ENCODE measurements at places on chromosomes 7 and 10.
A peak's percentile ranks its signal among the peaks of the same experiment; 100 is the strongest.

- DNase-seq = no peak
Measured at GRCh38 chr10:31622978-31623377, 304.0 kb downstream of the ZEB1 start.

- DNase-seq = no peak
Measured at GRCh38 chr10:14543904-14544210, 213.1 kb upstream of the FRMD4A start.

DNA sequence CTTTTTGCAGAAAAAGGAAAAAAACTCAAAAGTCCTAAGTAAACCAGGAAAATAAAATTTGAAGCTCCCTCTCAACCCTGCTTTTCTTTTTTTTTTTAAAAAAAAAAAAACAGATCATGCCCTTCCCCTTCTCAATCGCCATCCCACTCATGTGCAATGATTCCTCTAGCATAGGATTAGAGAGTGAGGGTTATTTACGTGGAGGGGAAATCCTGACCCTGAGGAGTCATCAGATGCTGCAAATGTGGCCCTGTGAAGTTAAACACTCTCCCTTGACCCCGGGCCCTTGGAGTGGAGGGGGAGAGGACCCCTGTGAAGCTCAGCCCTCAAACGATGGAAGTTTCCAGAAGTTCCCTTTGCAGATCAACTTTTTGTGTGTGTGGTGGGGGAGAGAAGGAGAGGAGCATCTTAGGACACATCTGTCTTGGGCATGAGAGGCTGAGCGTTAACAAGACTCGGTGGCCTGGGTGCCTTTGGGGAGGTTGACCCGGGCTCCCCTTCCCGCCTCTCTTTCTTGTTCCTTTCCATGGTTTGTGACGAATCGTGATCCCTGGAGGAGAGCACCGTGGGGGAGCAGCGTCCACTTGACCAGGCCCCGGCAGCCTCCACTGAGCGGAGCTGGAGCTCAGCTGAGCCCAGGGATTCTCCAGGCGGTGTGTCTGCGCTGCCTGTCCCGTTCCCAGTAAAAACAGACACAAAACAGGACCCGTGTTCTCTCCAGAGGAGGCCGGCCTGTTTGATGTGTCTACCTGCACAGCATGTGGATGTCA, 1.5 kb upstream of the SHH start:
- DNase-seq = no peak

DNA sequence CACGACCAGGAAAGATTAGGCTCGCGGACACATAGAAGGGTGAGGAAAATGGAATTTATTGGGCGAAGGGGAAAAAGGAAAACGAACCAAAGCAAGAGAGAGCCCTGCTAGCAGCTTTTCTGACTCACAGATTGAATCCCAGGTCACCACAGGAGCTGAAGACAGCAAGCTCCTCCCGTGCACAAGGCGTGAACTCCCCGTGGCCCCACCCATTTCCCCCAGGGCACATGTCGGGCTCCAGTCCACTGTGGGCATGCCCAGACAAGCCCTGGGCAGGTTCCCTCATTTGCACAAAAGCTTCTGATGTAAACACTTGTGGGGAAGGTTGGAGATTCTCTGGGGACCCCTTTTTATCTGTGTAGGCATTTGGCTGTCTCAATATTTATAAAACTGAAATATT, 582.4 kb downstream of the SUGCT start:
- peak; percentile 96 for DNase-seq

GRCh38 chr10:3781468-3782145, 3.4 kb downstream of the KLF6 start:
- DNase-seq = peak; percentile 41

- DNase-seq = no peak
Measured at GRCh38 chr7:35623381-35623780, 71.6 kb downstream of the HERPUD2 start.

- DNase-seq = no peak
Measured at GRCh38 chr10:72738486-72738885, 46.5 kb downstream of the MCU start.

GRCh38 chr7:76232698-76233097, 31.0 kb downstream of the SRRM3 start:
- no peak for DNase-seq

GRCh38 chr10:99966306-99966705, 43.4 kb downstream of the DNMBP start:
- DNase-seq = peak; percentile 80

DNA sequence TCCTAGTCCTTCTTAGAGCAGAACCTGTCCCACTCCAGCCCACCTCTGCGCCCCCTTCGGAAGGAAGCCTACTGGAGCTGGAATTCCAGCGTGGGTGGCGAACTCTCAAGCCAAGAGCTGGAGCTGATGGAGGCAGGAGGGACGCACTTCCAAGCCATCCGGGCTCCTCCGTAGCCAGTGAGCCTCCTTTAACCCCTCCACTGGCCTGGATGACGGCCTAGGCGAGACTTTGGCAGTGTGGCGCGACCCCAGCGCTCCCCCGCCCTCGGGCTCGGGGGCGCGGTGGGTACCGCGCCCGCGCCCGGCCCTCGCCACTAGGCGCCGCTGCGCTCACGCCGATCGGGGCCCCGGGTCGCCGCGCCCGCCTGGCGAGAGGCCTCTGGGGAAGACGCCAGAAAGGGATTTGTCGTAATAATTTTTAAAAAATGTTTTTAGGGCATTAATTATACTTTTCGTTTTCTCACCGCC, 5.1 kb upstream of the EMX2 start:
- DNase-seq = peak; percentile 24

- no peak for DNase-seq
Measured at GRCh38 chr10:132107186-132107948, 41.6 kb downstream of the JAKMIP3 start.

GRCh38 chr10:5502571-5503476, 3.5 kb upstream of the CALML5 start:
- DNase-seq = no peak

DNA sequence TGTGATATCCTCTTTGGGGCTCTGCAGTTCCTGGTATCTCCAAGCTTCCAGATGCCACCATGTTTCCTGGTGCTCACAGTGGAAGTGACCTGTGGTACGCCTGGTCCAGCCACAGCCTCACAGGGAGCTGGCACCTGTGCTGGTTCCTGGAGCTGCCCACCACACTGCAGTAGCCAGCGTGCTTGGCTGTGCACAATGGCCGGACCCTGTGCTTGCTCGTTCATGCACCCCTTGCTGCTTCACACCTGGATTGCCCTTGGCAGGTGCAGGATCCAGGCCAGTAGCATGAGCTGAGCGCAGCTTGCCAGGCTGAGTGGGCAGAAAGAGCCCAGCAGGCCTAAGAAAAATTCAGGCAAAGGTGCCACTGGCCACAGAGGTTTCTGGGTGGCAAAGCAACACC, 11.4 kb upstream of the ECHDC3 start:
- DNase-seq = no peak

DNA sequence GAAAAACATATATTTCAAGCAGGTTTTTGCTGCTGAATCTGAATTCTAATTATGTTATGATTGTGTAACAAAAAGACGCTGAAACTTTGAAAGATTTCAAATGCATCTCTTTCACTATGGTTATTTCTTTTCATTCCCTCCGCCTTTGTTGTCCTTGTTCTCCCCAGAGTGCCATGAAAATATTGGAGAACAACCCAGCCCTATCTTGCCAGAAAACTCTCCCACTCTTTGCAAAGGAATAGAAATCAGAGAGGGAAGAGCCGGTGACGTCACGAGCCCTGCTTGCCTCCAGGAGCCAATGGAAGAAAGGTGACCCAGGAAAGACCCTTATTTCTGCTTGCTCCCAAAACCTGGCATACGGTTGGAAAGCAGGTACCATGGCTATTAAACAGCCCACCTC, 3.4 kb downstream of the GFRA1 start:
- DNase-seq = no peak

DNA sequence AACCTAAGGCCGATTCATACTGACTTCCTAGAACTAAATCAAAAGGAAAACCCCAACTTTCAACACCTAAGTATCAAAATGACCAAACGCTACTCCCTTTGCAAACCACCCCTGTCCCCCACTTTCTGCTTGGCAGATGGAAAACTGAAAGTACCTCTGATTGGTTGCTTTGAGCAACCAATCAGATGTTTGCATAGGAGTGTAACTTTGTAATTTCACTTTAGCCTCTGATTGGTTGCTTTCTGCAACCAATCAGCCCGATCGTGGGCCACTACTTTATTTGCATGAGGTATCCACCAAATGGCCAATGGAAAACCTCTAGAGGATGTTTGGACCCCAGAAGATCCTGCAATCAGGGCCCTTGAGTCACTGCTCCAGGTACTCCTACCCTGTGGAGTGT, 12.3 kb upstream of the SNX10 start:
- no peak for DNase-seq

GRCh38 chr10:22624287-22624738, 90.1 kb downstream of the PIP4K2A start:
- DNase-seq = peak; percentile 41

- DNase-seq = no peak
Measured at GRCh38 chr10:62396864-62397263, 22.7 kb downstream of the ZNF365 start.

DNA sequence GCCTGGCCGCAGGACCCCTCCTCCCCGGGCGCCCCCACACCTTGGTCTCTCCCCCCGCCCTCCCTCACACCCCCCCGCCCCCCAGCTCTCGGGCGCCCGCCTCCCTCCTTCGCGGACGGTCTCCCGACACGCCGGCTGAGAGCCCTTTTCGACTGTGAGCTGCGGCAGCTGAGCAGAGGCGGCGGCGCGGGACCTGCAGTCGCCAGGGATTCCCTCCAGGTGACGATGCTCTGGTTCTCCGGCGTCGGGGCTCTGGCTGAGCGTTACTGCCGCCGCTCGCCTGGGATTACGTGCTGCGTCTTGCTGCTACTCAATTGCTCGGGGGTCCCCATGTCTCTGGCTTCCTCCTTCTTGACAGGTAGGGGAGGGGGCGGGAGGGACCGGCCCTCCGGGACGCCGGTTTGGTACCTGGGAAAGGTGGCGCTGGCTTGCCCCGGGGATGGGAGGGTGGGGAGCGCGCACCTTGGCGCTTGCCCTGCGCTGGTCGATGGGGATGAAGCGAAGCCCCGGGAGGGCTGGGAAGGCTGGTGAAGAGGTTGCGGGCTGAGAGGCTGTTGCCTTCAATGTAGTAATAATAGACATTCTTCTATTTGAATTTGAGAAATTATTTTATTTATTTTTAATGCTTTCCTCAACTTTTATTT, at the start of gene BMPER:
BMPER (plus strand) TSS at position 151 of the 644 bp plus-strand sequence; CDS start at position 226, 75 bp downstream.
- DNase-seq = peak; percentile 55

DNA sequence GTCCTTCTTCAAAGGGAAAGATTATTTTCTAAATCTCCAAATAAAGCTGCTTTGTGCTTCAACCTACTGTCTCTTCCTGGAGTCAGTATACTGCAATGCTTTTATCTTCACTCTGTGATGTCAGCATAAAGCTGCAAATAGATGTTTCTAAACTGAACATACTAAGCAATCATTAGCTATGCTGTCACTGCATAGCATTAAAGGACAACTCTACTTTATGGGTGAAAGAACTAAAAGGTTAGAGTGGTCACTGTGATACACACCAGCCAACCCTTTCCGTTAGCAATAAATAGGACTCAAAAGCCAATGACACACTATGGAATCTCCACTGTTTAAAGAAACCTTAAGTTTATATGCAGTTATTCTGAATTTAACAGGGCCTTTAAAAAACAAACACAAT, 1.8 kb downstream of the CCDC186 start:
- DNase-seq = no peak

DNA sequence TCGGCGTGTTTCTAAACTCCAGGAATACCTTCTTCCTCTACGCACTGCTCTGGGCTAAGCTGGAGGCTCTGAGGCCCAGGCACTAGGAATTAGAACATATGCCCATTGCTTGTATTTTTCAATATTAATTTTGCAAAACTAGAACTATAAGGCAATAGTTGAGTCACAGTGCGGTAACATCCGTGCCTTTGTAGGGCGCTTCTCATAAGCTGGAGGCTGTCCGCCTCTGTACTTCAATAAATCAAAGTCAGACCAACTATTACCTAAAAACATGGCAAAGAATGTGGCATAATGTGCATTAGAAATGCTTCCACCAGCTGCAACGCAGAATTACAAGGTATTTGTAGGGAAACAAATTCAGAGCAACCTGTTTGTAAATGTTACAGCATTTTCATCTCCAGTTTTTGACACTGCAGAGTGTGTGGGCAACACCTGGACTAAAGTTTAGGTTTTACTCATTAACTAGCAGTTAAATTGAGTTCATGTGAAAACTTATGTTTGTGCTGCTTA, 440 bp upstream of the MINDY3 start:
- no peak for DNase-seq

DNA sequence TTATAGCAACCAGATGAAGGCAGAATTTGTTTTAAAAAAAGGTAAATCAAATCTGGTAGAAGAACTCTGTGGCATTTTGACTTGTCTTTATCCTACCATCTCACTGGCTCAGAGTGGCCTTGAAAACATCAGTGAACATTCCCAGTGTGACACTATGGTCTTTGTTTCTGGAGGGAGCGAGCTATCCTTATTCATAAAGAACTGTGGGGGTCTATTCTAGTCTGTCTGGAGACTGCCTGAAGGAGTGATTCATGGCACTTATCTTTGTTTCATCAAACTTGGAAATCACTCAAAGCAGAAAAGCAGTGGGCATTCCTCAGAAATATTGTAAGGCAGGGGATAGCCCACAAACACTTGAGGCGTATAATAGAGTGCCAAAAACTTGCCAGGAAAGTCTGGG, 719.1 kb downstream of the PCDH15 start:
- DNase-seq = no peak

DNA sequence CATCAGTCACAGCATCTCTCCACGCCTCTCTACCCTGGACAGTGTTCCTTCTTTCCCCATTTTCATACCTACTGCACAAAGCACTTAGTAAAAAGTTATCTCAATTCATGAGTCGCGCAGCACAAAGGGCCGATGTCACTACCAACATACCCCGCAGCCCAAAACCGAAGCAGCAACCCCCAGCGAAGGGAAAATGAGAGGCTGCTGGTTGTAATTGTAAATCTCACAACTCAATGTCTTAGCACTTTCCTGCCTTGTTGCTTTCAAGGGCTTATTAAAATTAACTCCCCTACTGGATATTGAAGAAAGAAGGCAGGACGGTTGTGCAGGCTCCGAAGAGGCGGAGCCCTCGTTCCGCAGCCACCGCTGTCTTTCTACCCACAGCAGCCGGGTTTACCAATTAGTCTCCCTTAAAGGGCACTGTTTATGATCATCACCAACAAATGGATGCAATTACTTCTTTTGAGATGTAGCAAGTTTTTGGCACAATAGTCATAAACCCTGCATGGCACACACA, 6.5 kb downstream of the DIP2C start:
- DNase-seq = no peak

GRCh38 chr10:100370714-100371481, 23.9 kb downstream of the SCD start:
- peak; percentile 84 for DNase-seq

- no peak for DNase-seq
Measured at GRCh38 chr7:132130497-132130896, 445.8 kb downstream of the PLXNA4 start.

DNA sequence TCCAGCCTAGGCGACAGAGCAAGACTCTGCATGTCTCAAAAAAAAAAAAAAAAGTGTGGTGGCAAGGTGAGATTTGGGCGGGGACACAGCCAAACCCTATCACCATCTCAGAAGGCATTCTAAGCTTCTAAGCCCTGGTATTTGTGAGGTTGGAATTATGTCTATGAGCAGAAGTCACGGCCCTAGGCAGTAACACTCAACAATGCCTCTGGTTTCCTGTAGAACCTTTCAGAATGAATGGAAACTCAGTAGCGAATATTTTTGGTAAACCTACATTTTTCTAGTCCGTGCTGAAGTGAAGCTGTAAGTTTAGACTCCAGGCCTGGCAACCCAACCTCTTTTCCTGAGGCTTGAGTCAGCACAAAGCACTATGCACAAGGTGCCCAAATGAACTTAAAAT, 88.3 kb downstream of the FAM107B start:
- peak; percentile 46 for DNase-seq

Data from epithelial cell of esophagus (primary cell).